ENCODE measurements at places on chromosomes 1 and 21.

- no peak for DNase-seq
These were observed 128.0 kb downstream of the PRRX1 start for GRCh38 chr1:170791941-170792340.

DNA sequence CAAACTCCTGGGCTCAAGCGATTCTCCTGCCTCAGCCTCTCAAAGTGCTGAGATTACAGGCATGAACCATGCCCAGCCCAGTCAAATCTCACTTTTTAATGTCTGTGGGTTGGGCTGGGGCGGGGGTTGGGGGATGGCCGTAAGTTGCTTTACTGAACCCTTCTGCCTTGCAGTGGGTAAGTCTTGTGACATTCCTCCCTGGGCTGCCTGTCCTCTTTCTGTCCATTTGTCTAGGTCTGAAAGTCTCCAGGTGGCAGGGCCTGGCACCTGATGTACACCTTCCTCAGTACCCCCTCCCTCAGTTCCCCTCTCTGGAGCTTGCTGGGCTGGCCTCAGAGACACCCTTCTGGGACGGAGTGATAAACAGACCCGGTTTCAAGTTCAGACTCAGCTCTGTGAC is 13.3 kb downstream of the ZNF362 start:
- no peak for DNase-seq

DNA sequence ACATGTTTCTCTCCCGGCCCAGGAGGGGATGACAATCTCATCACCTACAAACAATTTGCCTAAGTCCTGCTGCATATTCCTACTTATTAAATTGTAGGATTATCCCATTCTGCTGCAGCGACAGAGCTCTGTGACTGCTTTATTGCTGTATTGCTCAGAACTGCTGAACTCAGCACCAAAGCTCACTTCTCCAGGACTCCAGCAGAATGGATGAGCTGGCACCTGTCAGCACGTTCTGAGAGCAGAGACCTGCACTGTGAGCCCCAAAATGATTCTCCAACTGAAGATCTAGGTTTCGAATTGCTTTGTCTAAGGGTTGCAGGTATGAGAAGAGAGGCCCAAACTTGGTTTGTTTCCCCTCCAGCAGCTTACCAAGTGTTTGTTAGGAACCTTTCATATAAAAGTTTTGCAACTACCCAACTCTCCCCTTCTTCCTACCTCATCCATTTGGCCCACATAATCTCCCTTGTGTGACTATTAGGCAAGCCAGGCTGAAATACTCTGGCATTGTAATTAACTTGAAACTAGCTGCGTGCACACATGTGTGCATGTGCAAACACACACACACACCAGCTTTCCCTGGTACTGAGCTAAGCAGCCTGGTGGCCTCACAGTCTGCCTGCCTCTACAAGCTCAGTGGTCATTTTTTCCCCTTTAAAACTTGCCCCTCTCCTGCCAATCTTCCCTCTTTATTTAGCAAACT is 161.4 kb upstream of the CAMK1G start:
- DNase-seq, result no peak

- no peak for DNase-seq
These were observed 80.8 kb downstream of the MORN1 start for GRCh38 chr1:2310332-2311183.

DNA sequence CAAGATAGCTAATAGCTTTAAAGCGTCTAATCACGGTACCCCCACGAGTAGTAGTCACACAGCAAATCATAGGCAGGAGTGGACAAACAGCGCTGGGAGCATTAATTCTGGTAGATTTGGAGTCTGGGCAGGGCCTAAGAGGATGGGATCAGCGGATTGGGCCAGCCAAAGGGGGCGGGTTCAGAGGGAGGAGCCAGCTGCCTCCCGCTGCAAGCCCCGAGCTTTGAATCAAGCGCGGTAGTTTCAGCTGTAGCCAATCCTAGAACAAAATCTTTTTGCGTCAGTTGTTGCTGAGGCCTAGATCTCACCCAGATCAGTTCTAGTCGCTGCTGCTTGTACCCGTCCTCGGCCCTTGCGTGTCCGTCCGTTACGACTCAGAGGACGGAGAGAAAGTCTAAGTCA is 576 bp upstream of the NASP start:
- peak; percentile 90 for DNase-seq

- no peak for DNase-seq
These were observed 24.9 kb upstream of the C1QA start for GRCh38 chr1:22611530-22611947.

DNA sequence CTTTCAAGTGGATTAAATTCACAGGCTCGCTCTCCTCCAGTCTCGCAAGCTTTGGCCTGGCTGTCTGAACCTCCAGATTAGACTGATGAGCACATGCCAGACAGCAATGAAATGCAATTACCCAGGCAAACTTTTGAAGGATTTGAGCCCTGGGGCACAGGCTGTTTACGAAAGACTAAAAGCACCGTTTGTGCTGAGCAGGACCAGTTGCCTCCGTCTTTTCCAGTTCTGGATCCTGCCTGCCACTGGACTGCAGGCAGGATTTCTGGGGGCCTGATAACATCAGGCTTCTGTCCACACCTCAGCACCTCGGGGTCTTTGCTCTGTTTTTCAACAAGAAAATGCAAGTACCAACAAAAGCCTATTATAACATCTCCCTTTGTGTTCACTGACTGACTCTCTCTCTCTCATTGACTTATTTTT is 145.7 kb downstream of the CLIC6 start:
- no peak for DNase-seq

DNA sequence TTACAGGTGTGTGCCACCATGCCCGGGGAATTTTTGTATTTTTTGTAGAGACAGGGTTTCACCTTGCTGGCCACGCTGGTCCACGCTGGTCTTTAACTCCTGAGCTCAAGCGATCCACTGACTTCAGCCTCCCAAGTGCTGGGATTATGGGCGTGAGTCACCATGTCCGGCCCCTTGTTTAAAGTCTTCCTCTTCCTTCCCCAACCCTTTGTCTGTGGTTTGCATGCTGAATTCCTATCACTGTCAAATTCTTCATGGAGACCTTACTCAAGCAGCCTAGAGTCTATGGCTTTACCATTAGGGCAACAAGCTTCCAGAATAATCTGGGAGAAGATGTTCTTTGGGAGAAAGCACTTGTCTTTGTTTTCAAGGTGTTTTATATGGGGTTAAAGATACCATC is 34.7 kb downstream of the B3GALT5 start:
- DNase-seq, result no peak

DNA sequence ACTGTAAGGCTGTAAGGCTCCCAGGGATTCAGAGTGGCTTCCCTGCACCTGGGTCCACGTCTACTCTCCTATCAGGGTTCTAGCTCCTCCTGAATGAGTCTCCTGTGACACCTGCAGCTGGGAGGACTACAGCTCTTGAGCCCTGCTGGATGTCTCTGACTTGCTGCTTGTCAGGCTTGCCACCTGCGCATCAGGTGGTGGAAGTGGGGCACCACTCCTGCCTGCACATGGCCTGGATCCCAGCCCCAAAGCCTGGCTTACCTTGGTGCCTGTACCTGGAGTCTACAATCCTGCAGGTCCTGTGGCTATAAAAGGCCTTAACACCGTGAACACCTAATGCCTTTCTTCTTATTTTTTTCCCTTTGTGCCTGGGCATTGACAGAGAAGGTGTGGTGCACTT is 82.2 kb downstream of the FAM78B start:
- DNase-seq, result no peak

DNA sequence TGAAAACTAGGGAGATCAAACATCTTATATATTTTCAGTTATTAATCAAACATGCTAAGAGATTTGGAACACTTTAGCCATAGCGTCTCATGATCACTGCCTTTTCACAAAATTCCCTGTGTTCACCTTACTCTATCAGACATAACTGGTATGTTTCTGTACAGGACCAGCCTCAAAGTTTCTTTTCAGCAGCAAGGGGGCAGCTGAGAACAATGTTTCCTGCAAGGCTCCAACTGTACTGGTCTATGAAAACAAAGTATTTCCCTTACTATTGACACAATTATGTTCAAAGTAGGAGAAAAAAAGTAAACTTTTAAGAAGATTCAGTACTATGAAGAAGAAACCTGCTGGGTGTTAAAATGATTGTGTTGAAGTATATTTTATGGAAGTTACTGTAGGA is 98.5 kb downstream of the ATF6 start:
- no peak for DNase-seq

- no peak for DNase-seq
These were observed 155.4 kb downstream of the PGBD5 start for GRCh38 chr1:230270559-230271281.

DNA sequence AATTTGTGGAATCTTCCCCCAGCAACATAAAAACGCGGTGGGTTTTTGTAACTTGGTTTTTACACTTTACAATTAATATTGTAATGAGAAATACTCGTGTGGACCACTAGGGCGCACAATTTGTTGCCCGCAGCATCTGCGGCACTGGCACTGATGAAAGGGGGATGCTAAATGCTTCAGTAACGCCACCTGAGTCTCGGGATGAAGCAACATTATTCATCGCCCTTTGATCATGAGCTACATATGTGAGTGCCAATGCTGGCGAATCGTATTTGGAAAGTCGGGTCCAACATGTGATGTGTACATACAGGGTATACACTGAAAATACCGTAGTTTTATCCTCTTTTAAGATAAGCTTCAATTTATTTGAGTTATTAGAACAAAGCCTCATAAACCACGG is 34.2 kb upstream of the COX20 start:
- DNase-seq, result no peak

- no peak for DNase-seq
These were observed 18.5 kb upstream of the C1orf21 start for GRCh38 chr1:184368354-184368753.

DNA sequence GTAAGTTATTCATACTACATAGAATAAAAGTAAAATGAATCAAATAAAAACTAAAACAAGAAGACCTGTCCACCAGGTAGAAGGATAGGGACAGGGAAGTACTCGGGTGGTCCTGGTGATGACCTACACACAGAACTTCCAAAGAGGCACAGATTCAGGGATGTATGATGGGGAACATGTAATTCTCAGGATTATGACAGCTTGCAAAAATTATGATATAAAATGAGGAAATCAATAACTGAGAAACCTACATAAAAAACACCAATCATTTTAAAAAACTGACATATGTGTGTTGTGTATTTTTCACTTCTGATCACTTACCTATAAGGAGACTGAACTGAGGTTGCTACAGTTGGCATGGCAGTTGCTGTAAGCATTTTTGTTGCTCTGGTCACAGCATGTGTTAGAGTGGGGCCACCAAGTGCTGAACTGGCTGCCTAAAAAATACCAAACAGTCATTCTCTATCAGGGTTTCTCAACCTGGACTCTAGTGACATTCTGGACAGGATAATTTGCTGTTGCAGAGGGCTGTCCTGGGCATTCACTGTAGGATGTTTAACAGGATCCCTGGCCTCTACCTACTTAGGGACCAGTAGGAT is 73.8 kb downstream of the USP24 start:
- DNase-seq, result no peak

- DNase-seq, result no peak
These were observed 926 bp upstream of the SH3D21 start for GRCh38 chr1:36304970-36305914.

DNA sequence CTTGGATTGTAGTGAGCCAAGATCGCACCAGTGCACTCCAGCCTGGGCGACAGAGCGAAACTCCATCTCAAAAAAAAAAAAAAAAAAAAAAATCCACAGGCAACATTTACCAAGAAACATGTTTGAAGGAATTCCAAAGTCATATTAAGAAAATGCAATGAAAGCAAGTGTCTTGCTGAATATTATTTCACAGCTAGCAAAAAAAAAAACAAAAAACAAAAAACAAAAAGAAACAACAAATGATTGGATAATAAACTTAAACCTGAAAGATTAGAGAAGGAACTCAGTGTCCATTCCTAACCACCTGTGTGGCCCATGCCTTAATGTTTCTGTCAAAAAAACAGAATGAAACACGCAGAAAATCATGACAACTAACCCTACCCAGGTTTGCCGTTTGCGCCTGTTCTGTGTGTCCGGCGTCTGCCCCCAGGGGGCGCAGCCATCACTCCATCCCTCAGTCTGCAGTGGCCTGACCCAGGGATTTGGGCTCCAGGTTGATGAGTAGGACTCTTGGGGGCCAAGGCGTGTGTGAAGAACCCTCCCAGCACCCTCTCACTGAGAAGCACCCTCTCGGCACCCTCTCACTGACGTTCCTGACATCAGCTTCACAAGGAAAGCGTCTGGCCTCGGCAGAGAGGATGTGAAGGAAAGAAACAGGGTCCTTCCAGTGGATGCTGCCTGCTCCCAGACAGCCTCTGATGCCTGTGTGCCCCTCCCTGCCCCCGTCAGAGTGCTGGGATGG is 19.2 kb upstream of the PTTG1IP start:
- DNase-seq, result no peak

DNA sequence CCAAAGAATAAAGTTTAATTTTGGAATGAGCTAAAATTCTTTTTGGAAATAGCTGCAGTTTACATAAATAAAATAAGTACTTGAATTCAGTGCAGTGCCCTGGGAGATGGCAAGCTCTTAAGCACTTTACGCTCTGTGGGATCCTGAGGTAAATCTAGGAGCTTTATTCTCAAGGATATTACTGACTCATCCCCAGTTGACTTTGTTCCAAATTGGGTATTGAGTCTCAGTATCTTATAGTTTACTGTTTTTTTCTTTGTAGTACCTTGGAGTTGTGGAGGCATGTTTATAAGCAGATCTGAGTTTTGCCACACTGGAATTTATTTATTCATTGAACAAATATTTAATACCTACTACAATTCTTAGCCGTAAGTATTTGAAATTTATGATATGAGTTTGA is 27.4 kb upstream of the HRNR start:
- no peak for DNase-seq

GRCh38 chr21:33157303-33157702 is 72.4 kb upstream of the IFNAR2 start:
- DNase-seq, result no peak

Data from retinal pigment epithelial cell (primary cell).